Activated CD4-positive, alpha-beta memory T cell treated with anti-CD3 and anti-CD28 coated beads, Interleukin-2, amount 10 ng/mL, durations not matched to agents 7 days and 5 days (primary cell): ENCODE measurements at places on chromosomes 6 and 20. TPM values are rescaled to one million over a fixed set of nuclear protein-coding genes. Genes with fewer than 3 reads are reported as not detected.

CHMP4B gene
- 86.7 TPM for total RNA-seq

CASP8AP2 gene
- total RNA-seq = 39.0 TPM

DUSP15 gene
- not detected for total RNA-seq

C2 gene
- 1.0 TPM for total RNA-seq

PRKN gene
- 0.13 TPM for total RNA-seq

STMND1 gene
- not detected for total RNA-seq

GRCh38 chr20:3068986-3069900, 2.2 kb upstream of the OXT start:
- H3K4me3 ChIP-seq = no peak overlapping the region
- H3K27ac ChIP-seq = no peak overlapping the region
- DNase-seq = peak; percentile 31
- H3K4me1 ChIP-seq = peaks cover 18% of the 10 kb centered on the region
- H3K36me3 ChIP-seq = no peaks in the 10 kb centered on the region
- H3K27me3 ChIP-seq = peaks cover 12% of the 10 kb centered on the region

GRCh38 chr6:23929201-23929600, 196.8 kb upstream of the NRSN1 start:
- H3K4me1 ChIP-seq = no peaks in the 10 kb centered on the region
- H3K4me3 ChIP-seq = no peak overlapping the region
- DNase-seq = no peak
- H3K36me3 ChIP-seq = no peaks in the 10 kb centered on the region
- no peak overlapping the region for H3K27ac ChIP-seq

SIGLEC1 gene
- total RNA-seq = 0.03 TPM
